ENCODE measurements at places on chromosomes 7 and 10. TPM values are rescaled to one million over a fixed set of nuclear protein-coding genes. Genes with fewer than 3 reads are reported as not detected.

Gene NPFFR1
- total RNA-seq, result not detected

Gene MYL10
- total RNA-seq, result not detected

Gene ZNF775
- 6.8 TPM for total RNA-seq

Gene PCLO
- 1.2 TPM for total RNA-seq

Gene APBB1IP
- total RNA-seq, result 11.1 TPM

Gene ASNS
- 64.7 TPM for total RNA-seq

Gene EVX1
- total RNA-seq, result 0.07 TPM

Gene ANXA8L1
- total RNA-seq, result 85.5 TPM

Gene CC2D2B
- not detected for total RNA-seq

Gene CHRM2
- total RNA-seq, result not detected

Gene HDAC9
- 0.03 TPM for total RNA-seq

Gene OR6B1
- total RNA-seq, result not detected

Gene GRB10
- 72.2 TPM for total RNA-seq

Gene CYP3A7
- not detected for total RNA-seq

Gene ACSM6
- not detected for total RNA-seq

Gene AHR
- total RNA-seq, result 15.4 TPM

Gene ITGA8
- not detected for total RNA-seq

Gene EN2
- total RNA-seq, result 0.54 TPM

Gene OR2A14
- not detected for total RNA-seq

Gene CYP2C19
- total RNA-seq, result 0.02 TPM

Gene SLC13A4
- not detected for total RNA-seq

Gene BUB3
- total RNA-seq, result 206 TPM

Gene BMI1
- total RNA-seq, result 32.8 TPM

Gene CABCOCO1
- 0.54 TPM for total RNA-seq

Gene TMEM196
- total RNA-seq, result not detected

Gene TFAM
- total RNA-seq, result 78.9 TPM

Gene ZNF33A
- 9.1 TPM for total RNA-seq

Gene ELOVL3
- total RNA-seq, result 0.21 TPM

Gene RBP3
- not detected for total RNA-seq

Gene CCDC172
- total RNA-seq, result not detected

Gene NYAP1
- 0.98 TPM for total RNA-seq

Gene WNT8B
- total RNA-seq, result not detected

Gene SPDYE6
- total RNA-seq, result not detected

Gene HOXA3
- 10.8 TPM for total RNA-seq

Gene MMP21
- total RNA-seq, result not detected

Gene NPSR1
- total RNA-seq, result not detected
